ENCODE measurements at places on chromosomes 13 and 19. TPM values are rescaled to one million over a fixed set of nuclear protein-coding genes. Genes with fewer than 3 reads are reported as not detected.

Gene ADGRE3
- not detected for total RNA-seq

DNA sequence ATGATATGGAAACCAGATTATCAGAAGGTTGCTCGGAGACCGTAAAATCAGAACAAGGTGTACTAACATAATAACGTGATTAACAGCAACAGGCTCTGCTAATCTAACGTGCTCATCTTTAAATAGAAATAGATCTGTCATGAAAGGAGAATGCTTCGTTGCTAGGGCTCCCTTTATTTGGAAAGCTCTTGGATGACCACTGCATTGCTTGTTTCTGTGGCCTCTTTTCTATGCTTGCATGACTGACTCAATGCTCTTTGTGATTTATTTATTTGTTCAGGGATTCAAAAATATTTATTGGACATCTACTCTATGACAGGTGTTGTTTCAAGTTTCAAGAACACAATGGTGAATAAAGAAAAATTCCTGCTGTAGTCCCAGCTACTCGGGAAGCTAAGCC, 22.3 kb upstream of the ZDHHC20 start:
- no peaks in the 10 kb centered on the region for H3K36me3 ChIP-seq
- no peaks in the 10 kb centered on the region for H3K4me1 ChIP-seq
- no peaks in the 10 kb centered on the region for H3K27me3 ChIP-seq
- no peak overlapping the region for H3K4me3 ChIP-seq
- DNase-seq: no peak

Gene FFAR1
- not detected for total RNA-seq

GRCh38 chr19:2841855-2842574, 740 bp downstream of the ZNF555 start:
- peaks cover 19% of the 10 kb centered on the region for H3K4me1 ChIP-seq
- DNase-seq: no peak
- H3K27me3 ChIP-seq: no peaks in the 10 kb centered on the region
- peak overlapping the region; percentile 96 for H3K27ac ChIP-seq
- H3K36me3 ChIP-seq: peaks cover 7% of the 10 kb centered on the region
- H3K4me3 ChIP-seq: peak overlapping the region; percentile 83

- H3K4me3 ChIP-seq: no peak overlapping the region
- no peak overlapping the region for H3K27ac ChIP-seq
- H3K36me3 ChIP-seq: no peaks in the 10 kb centered on the region
- DNase-seq: no peak
Observed at GRCh38 chr13:39876258-39876657, 220.8 kb downstream of the COG6 start.

DNA sequence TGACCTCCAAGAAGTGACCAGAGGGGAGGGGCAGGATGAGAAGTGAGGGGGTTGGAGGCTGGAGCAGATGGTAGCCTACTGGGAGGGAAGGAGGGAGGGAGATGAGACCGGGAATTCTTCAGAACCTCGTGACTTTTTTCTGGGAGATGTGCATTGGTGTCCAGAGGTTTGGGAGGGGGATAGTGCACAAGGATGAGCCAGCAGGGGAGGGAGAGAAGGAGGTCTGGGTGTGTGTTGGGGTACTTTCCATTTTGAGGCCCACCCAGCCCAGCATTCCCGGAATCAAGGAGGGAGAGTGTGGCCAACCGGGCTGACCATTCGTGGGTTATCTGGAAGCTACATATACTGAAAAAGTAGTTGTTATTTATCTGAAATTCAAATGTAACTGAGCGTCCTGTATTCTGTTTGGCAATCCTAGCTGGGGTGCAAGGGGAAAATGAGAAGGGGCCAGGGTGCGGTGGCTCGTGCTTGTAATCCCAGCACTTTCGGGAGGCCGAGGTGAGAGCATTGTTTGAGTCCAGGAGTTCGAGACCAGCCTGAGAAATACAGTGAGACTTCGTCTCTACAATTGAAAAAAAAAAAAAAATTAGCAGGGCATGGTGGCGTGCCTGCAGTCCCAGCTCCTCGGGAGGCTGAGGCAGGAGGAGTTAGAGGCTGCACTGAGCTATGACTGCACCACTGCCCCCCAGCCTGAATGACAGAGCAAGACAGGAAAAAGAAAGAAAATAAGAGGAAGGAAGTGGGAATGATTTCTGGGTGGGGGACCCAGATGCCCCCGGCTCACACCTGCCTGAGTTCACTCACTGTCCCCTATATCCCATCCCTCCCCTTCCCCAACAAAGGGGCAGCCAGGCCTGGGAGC, 4.4 kb upstream of the C3 start:
- DNase-seq: no peak
- no peaks in the 10 kb centered on the region for H3K4me1 ChIP-seq
- H3K4me3 ChIP-seq: no peak overlapping the region
- no peaks in the 10 kb centered on the region for H3K27me3 ChIP-seq
- no peaks in the 10 kb centered on the region for H3K36me3 ChIP-seq

Gene IFI30
- total RNA-seq: 43.2 TPM

DNA sequence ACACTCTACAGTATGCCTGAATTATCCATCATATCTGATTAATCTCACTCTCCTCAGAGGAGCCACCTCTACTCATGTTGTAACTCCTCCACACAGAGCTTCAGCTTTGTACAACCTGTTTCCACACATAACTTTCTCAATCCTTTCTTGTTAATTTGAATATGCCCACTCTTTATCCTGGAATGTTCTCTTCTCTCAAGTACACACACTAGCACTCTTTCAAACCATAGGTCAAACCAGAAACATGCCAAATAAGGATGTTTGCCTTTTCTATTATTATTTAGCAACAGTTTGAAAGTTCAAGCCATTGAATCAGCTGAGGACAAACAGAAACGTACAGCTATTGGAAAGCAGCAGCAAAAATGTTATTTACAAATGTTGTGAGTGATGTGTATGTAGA, 110.3 kb downstream of the MIPEP start:
- H3K4me1 ChIP-seq: no peaks in the 10 kb centered on the region
- H3K27me3 ChIP-seq: no peaks in the 10 kb centered on the region
- no peak for DNase-seq
- no peak overlapping the region for H3K4me3 ChIP-seq
- no peak overlapping the region for H3K27ac ChIP-seq

- DNase-seq: no peak
- peaks cover 30% of the 10 kb centered on the region for H3K4me1 ChIP-seq
- no peaks in the 10 kb centered on the region for H3K36me3 ChIP-seq
- no peaks in the 10 kb centered on the region for H3K27me3 ChIP-seq
- peak overlapping the region; percentile 93 for H3K27ac ChIP-seq
Observed at GRCh38 chr13:49791315-49791710, 1.2 kb downstream of the KPNA3 start.

DNA sequence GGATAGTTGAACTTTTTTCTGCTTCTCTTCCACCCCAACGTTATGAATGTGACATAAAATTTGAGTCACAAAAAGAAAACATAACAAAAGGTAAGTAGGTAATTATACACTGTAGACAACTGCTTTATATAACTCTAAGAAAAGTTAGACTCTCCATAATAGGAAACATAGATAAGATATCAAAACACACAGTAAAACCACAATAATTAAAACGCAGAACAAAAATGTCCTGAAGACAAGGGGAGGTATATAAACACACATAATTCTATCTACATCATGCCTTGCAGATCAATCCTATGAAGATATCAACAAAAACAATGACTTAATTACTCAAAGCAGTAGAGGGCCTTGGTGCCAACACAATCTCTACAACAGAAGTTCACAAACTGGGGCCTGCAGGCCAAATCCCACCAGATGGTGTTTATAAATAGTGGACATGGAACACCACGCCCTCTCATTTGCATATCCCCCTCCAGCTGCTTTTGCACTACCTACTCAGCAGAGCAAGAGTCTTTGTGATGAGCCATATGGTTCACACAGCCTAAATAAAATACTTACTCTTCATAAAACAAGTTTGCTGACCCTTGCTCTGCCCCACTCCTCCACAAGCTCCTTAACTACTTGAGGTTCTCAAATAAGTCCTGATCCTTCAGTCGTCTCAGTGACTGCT, 254.7 kb downstream of the KLF12 start:
- no peaks in the 10 kb centered on the region for H3K27me3 ChIP-seq
- no peaks in the 10 kb centered on the region for H3K4me1 ChIP-seq
- DNase-seq: no peak

DNA sequence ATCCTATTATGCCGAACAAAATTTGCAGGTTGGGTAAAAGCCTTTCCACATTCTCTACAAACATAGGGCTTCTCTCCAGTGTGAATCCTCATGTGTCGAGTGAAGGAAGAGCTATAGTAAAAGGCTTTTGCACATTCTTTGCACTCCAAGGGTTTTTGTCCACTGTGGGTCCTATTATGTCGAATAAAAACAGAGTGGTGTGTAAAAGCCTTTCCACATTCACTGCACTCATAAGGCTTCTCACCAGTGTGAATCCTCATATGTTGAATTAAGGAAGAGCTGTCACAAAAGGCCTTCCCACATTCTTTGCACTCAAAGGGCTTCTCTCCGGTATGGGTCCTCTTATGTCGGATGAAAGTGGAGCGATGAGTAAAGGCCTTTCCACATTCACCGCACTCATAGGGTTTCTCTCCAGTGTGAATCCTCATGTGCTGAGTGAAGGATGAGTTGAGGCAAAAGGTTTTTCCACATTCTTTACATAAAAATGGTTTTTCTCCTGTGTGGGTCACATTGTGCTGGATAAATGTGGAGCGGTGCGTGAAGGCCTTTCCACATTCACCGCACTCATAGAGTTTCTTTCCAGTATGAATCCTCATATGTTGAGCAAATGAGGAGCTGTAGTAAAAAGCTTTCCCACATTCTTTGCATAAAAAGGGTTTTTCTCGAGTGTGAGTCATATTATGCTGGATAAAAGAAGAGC, 13.6 kb downstream of the ZNF599 start:
- no peaks in the 10 kb centered on the region for H3K4me1 ChIP-seq
- H3K36me3 ChIP-seq: peaks cover 58% of the 10 kb centered on the region
- no peaks in the 10 kb centered on the region for H3K27me3 ChIP-seq
- H3K4me3 ChIP-seq: no peak overlapping the region
- no peak overlapping the region for H3K27ac ChIP-seq

DNA sequence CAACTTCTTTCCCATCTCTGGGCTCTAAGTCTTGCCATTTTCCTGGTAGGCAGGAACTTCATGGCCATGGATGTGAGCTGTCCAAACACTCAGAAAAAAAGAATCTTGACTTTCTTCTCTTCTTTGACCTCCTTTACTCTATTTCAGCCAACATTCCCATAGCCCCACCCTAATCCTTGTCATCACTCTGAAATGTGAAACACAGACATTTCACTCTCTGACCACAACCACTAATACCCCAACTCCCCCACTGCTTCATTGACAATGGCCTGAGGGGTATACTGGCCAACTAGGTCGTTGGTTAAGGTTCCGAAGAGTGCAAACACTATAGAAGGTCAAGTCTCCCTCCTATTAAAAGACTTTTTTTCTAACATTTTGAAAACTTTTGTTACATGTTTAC, 4.7 kb upstream of the CYP2A13 start:
- H3K27me3 ChIP-seq: no peaks in the 10 kb centered on the region
- H3K4me1 ChIP-seq: no peaks in the 10 kb centered on the region
- H3K27ac ChIP-seq: no peak overlapping the region
- DNase-seq: no peak
- no peak overlapping the region for H3K4me3 ChIP-seq

- no peak overlapping the region for H3K4me3 ChIP-seq
- H3K4me1 ChIP-seq: no peaks in the 10 kb centered on the region
- no peaks in the 10 kb centered on the region for H3K27me3 ChIP-seq
- DNase-seq: no peak
Observed at GRCh38 chr13:100478107-100478809, 110.3 kb downstream of the GGACT start.

- peak overlapping the region; percentile 98 for H3K27ac ChIP-seq
- peak; percentile 84 for DNase-seq
- H3K27me3 ChIP-seq: no peaks in the 10 kb centered on the region
- H3K4me3 ChIP-seq: peak overlapping the region; percentile 1
Observed at GRCh38 chr19:13012690-13013608, 17.7 kb downstream of the NFIX start.
